ENCODE measurements at places on chromosomes 5 and 9.

DNA sequence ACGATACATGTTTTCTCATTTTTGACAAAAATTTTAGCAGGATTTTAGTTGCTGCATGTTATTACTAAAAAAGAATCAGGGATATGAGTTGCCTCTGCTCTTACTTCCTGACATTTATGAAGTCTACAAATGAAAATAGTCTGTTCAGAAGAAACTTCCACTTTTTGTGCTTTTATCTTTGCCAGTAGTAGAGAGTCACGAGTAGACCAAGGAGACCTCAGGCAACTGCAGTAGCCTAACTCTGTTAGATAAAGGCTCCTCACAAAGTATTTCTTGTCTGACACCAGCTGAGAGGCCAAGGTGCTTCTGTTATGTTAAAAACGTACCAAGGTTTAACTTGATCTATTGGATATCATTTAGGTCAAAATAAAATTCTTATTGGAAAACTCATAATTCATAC is 333.9 kb downstream of the NR2F1-AS1 start:
- no peak for DNase-seq

DNA sequence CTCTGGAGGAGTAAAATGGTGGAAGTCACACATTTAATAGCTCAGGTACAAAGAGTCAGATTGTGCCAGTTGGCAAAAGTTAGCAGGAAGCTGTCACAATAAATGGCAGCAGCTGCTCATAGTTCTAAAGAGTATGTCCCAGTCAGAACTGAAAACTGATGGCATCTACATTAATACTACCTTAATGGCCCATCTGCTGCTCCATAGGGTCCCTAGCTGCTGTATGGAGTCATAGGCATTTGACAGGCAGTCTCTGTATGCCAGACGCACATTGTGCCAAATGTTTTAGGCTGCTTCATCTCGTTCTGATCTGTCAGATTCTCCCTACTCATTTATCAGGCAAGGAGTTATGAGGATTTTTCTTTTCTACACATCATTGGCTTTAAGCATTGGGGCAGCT is 515.8 kb upstream of the ARRDC3 start:
- DNase-seq: peak; percentile 7

DNA sequence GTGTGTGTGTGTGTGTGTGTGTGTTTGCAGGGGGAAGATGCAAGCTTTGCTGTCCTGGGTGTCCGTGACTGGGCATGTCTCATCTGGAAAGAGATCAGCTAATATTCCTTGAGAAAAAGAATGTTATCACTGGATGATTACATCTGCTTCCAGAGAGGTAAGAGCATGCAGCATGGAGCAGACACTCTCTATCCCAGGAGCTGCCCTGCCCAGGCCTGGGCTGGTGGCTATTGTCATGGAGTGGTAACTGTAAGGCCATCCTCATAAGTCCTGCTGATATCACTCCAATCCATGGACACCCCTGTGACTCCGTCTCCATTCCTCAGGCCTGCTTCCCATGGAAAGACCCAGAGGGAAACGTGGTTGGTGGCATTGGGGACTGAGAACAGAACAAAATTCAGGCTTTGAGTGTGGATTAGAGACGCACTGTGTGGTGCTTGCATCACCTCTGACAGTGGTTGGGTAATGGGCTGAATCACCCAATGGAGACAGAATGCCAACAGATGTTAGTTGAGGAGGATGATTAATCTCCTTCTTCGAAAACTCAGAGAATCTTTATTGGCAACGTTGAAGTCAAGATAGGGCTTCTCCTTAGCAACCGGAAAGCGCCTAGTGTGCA is 52.0 kb upstream of the KCNIP1 start:
- no peak for DNase-seq

DNA sequence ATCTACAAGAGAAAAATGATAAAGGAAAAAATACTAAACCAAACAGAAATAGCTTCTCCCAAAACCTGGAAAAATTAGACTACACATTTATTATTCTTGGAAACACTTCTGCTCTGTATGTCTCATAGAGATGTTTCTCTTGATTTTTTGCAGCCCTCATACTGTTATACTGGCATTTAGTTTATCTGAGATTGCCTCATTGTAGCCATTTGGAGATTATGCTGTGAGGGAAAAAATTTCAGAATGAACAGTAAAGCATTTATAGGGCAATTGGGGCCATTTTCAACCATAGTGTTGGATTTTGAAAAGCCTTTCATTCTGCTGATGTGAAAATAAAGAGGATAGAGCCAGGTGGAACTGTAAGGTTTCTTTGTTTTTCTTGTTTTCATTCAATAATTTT is 441.8 kb upstream of the RIOK2 start:
- no peak for DNase-seq

DNA sequence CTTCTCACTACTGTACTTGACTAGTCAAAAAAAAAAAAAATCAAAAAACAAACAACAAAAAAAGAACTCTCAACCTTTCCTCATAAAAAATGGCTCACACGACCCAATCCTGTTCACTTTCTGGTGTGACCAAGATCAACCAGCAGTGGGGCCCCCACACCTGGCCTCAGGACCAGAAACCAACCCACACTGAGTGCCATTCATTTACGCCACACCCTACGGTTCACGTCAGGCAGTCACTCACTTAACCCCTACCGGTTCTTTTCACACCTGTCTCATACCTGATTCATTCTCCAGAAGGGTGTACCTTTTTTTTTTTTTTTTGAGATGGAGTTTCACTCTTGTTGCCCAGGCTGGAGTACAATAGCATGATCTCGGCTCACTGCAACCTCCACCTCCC is 5.7 kb downstream of the SUSD1 start:
- DNase-seq: peak; percentile 21

GRCh38 chr9:33329979-33330378 is 39.7 kb downstream of the NFX1 start:
- DNase-seq: no peak

DNA sequence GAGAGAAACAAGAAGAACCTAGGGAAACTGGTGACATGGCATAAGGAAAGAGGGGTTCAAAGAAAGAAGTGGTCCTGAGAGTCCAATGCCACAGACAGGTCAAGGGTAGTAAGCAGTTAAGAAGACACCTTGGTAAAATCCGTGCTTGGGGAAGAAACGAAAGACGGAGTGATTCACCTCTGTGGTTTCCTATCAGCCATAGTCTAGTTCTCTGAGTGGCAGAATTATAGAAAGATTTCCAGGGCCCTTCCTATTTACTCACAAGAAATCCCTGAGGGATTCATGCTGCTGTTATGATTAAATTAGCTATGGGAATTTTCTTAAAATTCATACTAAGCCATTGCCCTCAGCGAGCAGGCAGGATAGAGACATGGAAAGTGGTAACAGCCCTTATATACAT is 31.7 kb downstream of the IL33 start:
- DNase-seq: no peak

DNA sequence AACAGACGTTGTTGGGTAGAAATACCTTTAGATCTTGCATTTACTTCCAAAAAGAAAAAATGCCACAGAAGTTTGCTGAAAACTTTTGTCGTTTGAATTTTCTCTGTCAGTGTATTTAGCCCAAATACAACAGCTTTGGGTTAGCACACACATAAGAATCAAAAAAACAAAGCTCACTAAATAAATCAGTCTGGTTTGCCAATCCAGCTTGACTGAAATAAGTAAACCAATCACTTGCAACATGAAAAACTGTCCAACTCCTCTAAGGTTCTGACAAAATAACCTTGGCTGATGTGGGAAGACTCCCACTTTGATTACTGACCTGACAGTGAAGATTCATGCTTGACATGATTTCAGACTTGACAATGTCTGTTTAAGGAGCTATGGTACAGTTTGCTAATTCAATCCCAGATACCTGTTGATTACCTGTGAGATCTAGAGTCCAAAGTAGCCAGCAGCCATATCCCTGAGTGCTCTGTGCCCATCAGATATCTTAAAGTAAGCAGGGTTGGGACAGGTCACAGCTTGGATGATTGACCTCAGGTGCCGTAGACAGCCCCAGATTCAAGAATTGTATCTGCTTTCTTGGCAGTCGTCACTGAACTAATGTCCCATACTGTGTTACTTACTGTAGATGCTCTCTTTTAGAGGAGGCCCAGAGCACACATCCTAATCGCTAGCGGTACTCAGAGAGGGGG is 727 bp downstream of the IGIP start:
- DNase-seq: no peak

GRCh38 chr9:105144076-105144475 is 100.4 kb upstream of the SLC44A1 start:
- DNase-seq: no peak

GRCh38 chr5:157748760-157749461 is 5.4 kb downstream of the LSM11 start:
- no peak for DNase-seq

DNA sequence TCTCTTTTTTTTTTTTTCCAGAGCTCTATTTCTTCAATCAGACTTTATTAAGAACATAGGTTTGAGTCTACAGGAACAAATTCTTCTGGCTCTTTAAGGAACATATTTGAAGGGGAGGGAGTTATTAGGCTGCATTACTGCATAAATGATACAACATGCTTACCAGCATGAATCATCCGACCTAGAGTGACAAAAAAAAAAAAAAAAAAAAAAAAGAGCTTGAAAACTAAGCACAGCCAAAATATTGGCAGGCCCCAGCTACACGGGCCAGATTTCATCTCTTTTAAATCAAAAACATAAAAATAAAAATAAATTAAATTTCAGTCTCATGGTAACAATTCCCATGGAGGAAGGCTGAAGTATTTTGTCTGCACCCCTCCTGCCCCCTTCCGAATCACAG is 26.3 kb downstream of the MSX2 start:
- DNase-seq: no peak

- no peak for DNase-seq
Measured at GRCh38 chr9:78363221-78363620, 66.3 kb downstream of the PSAT1 start.

DNA sequence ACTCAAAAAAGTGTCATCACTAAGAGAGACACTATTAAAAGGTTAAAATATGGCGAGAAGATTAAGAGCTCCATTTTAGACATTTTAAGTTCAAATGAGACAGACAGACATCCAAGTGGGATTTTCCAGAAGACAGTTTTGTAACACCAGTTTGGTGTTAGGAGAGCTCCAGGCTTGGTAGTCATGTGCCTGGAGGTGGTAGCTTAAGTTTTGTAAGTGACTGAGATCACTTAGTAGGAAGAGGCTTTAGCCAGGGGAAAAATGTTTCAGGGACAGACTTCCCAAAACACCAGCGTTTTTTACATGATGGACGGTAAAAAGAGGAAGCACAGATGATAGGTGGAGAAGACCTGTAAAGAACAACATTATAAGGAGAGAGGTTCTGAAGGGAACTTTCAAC is 150.3 kb downstream of the GIN1 start:
- no peak for DNase-seq

DNA sequence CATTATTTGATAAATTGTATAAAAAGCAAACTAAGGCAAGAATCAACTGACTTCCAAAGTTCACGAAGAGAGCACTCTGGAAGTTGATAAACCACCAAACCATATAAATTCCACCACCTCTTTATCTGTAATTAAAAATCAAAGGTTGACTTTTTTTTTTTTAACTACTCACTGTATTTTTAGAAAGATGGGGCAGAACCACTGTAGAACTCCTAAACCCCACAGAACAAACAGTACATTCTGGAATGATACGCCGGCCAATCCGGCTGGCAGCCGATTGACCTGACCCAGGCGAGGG is 435 bp upstream of the CCNG1 start:
- no peak for DNase-seq

GRCh38 chr9:92224177-92224576 is 69.3 kb downstream of the IARS1 start:
- DNase-seq: no peak

GRCh38 chr5:6328173-6328572 is 50.2 kb downstream of the MED10 start:
- peak; percentile 40 for DNase-seq

DNA sequence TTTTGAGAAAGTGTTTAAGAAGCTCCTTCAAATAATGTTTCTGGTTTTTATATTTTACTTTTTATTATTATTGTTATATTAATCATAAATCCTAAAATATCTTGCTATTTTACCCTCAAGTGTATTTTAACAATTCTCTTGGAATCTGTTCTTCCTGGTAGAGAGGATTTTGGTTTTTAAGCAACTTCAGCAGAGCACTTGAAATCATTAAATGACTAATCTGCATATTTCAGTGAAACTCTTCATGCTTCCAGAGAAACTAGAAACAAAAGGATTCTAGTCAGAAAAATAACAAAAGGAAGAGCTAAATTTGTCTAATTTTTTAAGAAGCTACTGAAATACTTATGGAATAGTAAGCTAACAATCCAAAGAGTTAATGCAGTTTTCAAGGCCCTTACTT is 1057.3 kb downstream of the TLE1 start:
- no peak for DNase-seq

GRCh38 chr5:15266841-15267240 is 233.1 kb upstream of the FBXL7 start:
- no peak for DNase-seq

Measured in DMS53 (cell line).